Endothelial cell (in vitro differentiated cells): ENCODE measurements at places on chromosomes 16 and 17.

GRCh38 chr16:88870608-88871348 is 4.3 kb upstream of the PABPN1L start:
- no peak for DNase-seq

GRCh38 chr17:37708616-37709212 is 36.1 kb downstream of the HNF1B start:
- no peak for DNase-seq

DNA sequence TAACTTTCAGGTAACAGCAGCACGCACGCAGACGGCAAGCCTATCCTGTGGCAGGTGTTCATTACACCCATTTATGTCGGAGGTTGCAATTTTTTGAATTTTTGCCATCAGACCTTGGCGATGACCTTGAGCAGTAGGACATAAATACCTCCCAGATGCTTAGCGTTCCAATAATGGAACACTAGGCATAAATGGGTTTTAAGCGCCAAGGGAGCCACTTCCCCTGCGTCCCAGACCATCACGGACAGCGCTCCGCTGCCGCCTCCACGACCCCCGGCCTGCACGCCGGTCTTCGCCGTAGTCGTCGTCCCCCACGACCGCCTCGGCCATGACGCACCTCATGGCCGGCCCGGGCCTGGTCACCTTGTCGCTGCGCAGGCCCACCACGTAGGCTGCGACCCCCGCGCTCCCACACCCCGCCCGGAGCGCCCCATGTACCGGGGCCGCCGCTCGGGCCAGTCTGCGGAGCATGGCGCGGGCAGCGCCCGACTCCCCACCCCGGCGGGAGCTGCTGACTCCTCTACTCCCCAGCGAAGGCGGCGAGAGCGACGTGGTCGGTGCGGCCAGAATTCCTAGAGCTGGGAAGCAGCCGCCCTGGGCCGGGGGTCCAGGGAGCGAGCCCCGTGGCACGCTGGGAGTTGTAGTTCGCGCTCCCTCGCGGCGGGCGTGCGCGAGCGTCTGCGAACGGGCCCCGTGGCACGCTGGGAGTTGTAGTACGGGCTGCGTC is 22.7 kb downstream of the TMEM235 start:
- DNase-seq, result peak; percentile 93

GRCh38 chr17:48760411-48760810 is 31.9 kb upstream of the HOXB13 start:
- no peak for DNase-seq

DNA sequence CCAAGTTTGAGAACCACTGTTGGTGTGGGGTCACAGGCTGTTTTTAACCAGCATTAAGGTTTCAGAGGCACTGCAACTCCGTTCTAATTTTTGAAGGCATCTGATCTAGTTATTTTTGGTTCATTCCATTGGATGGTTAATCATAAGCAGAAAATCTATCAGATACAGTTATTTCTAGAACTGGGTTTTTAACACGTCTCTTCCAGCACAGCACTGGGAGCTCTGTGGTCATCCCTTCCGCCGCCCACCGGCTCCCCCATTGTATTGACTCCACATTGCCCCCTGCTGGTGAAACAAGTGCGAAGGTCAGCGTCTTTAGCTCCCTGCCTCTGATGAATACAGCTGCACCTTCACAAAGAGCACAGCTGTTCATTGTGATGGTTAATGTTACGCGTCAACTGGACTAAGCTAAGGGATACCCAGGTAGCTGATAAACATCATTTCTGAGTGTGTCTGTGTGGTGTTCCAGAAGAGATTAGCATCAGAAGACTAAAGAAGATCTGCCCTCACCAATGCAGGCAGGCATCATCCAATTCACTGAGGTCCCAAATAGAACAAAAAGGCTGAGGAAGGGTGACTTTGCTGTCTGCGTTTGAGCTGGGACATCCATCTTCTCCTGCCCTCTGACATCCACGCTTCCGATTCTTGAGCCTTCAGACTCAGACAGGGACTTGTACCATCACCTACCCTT is 8.5 kb downstream of the CCL18 start:
- peak; percentile 79 for DNase-seq

DNA sequence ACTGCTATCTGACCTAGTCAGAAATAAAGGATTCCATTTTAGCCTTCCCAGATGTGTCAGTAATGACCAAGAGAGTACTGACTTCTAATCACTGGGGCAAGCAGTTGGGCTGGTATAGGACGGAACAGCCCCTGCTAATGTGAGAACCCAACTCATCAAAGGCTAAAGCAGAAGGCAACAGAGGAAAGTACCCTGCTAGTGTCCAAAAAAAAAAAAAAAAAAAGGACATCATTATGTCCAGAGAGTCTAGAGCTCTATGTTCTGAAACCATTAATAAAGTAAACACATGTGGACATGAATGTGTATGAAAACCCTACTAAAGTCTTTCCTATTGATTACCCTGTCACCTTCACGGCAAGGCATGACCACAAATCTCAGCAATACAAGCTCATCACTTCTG is 85.0 kb downstream of the CYTH1 start:
- DNase-seq, result no peak

- DNase-seq, result no peak
Measured at GRCh38 chr17:8048236-8048635, 9.4 kb downstream of the ALOX15B start.

DNA sequence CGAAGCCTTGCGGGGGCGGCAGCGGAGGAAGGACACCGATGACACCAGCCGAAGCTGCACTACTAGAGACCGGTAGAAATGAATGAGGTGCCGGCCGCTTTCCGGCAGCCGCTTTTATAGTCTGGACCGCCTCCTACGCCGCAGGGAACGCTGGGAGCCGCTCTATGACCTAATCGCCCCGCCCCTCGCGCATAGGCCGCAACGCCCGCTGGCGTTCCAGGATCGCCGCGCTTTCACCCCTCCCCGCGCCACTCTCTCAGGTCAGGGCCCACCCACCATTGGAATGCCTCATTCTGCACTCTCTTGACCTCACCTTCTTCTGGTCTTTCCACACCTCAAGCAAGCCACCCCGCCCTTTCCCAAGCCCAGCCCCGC is at the start of gene DDX5:
TSS of gene DDX5 (minus strand) at position 89 of the 375 bp plus-strand sequence. CDS start 170 bp downstream, outside the sequence.
- DNase-seq, result peak; percentile 94

DNA sequence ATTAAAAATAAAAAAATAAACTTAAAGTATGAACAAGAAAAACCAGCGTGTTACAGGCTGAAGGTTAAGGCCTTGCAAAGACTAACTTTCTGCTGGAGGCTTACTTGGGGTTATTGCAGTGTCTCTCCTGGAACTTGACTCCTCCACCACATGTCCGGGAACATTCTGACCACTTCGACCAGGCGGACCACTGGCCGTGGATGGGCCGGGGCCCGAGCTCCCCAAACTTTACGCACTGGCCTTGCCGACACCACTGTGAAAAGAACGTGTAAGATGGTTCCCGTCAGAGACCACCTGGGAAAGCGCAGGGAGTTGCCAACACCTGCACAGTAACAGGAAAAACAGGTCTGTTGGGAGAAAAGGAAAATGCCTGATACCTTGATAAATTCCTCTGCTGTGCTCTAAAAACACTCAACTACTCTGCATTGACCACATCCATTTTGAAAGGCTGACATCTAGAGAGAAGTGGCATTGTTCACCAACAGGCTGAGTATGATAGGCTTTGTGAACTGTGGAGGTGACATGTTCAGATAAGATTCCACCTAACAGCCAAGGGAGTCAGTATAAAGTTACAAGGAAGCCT is 99.1 kb downstream of the ADAMTS18 start:
- no peak for DNase-seq

GRCh38 chr16:4052801-4053293 is 63.4 kb downstream of the ADCY9 start:
- DNase-seq, result no peak

GRCh38 chr16:82146957-82147356 is 23.1 kb downstream of the MPHOSPH6 start:
- no peak for DNase-seq

DNA sequence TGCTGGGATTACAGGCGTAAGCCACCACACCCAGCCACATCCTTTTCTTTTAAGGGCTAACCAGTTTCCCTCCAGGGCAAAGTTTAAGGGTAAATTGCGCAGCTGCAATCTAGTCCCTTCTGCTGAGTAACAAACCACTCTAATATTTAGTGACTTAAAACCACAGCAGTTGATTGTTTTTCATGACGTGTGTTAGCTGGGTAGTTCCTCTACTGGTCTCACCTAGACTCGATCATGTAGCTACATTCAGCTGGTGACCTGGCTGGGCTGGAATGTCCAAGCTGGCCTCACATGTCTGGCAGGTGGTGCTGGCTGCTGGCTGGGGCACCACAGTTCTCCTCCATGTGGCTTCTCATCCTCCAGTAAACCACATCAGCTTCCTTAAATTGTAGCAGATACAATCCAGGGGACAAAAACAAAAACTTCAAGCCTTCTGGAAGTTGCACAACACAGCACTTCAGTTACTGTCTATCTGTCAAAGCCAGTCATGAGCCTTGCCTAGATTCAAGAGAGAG is 75.5 kb downstream of the GPRC5B start:
- no peak for DNase-seq

GRCh38 chr17:37744961-37745800 is at the start of gene HNF1B:
TSS of gene HNF1B (minus strand) at chr17:37745059. CDS start at chr17:37744884, 175 bp downstream.
- no peak for DNase-seq

DNA sequence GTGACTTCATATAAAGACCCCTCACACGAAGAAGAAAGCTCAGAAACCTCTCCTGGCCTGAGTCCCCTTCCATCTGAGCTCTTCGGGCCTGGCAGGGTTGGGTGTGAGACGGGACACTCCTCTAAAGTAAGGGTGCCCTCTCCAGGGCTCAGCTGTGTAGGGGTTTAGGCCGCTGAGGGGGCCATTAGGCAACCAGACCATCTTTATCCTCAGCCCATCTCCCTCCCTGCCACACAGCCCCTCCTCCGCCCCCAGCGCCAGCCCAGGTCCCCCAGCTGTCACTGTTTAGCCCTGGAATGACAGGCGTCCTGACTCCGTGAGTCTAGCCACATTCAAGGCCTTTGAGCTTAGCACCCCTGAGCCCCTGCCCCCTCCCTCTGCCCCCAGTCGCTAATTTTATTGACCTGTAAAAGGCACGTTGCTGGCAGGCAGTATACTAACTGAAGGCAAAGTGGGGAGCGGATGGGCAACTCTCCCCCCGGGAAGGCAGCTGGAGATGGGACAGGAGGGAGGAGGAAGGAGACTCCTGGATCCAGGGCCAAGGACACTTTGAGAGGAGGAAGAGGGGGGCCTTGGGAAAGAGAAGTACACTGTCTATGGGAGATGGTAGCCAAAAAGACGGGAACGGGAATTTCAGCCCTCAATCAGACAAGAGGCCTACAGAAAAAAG is 592 bp upstream of the ZNF385C start:
- no peak for DNase-seq
